ENCODE measurements at places on chromosomes 1 and 21.

DNA sequence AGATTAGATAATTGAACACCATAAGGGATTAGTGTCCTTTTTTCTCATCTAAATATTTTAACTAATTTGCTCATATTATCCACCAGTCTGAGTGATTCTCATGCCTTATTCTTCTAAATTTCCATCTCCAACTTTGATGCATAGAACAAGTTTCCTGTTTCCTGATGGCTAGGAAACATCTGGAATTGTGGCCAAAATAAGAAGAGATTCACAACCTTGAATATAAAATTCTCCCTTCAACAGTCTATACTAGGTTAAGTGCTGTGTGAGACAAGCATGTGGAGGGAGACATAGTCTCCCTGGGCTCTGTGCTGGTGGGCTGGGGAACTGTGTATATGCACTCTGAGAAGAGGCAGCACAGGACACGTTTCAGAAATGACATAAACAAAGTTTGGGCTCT is 21.6 kb upstream of the ROR1 start:
- no peak for DNase-seq

GRCh38 chr1:68322837-68323687 is 90.7 kb upstream of the WLS start:
- DNase-seq = peak; percentile 88

DNA sequence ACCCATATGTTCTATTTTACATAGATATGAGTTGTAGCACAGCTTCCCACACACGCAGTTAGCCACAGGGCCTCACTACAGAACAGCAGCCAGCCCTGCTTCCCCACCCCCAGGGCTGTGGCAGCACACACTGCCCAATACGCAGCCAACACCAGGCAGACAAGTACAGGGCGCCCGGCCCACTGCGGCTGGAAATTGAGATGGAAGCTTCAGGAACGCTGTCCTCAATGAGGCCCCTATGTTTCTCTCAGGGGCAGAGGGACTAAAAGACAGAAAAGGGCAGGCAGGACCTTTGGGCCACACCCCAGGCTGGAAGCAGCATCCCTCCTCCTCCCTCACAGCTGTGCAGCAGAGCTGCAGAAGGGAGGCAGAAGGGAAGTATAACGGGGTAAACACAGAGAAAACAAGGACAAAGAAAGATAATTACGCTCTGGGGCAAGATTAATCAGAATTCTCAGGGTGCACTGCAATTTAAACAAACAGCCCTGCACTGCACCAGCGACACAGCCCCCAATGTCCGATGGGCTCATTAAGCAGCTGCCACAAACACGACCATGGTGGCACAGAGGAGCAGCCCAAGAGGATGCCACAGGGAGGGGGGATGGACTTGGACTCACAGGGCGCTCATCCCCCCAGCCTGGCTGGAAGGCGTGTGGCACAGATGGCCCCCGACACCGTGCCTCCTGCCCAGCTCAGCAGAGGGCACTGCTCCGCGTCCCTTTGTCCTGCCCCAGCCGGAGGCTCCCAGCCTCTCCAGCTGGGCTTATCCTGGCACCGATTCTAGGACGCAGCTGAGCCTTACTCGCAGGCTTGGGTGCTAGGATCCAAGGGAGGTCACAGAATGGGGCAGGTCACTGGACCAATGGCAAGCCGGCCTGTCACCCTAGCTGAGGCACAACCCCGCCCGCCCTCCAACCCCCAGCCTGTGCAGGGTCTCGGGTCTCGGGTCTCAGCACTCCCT is 14.2 kb downstream of the WDR4 start:
- DNase-seq = no peak

- no peak for DNase-seq
Observed at GRCh38 chr1:9111957-9112356, 16.9 kb downstream of the GPR157 start.

GRCh38 chr1:102550729-102551384 is 554.1 kb upstream of the OLFM3 start:
- DNase-seq = peak; percentile 20

DNA sequence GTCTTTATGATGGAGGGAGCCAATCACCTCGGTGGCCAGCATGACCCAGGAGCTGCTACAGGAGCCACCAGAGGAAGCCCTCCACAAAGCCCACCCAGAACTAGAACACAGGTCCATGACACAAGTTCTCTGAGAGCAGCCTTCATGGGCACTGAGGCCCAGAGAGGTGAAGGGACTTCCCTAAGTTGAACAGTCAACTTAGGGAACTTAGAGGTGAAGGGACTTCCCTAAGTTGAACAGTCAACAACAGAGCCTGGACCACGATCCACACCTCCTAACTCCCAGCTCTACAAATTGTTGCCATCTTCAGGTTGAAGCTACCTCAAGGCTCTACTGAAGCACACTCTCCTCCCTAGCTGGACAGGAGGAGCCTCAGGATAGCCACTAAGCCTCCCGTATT is 132.7 kb downstream of the CCDC185 start:
- DNase-seq = no peak

DNA sequence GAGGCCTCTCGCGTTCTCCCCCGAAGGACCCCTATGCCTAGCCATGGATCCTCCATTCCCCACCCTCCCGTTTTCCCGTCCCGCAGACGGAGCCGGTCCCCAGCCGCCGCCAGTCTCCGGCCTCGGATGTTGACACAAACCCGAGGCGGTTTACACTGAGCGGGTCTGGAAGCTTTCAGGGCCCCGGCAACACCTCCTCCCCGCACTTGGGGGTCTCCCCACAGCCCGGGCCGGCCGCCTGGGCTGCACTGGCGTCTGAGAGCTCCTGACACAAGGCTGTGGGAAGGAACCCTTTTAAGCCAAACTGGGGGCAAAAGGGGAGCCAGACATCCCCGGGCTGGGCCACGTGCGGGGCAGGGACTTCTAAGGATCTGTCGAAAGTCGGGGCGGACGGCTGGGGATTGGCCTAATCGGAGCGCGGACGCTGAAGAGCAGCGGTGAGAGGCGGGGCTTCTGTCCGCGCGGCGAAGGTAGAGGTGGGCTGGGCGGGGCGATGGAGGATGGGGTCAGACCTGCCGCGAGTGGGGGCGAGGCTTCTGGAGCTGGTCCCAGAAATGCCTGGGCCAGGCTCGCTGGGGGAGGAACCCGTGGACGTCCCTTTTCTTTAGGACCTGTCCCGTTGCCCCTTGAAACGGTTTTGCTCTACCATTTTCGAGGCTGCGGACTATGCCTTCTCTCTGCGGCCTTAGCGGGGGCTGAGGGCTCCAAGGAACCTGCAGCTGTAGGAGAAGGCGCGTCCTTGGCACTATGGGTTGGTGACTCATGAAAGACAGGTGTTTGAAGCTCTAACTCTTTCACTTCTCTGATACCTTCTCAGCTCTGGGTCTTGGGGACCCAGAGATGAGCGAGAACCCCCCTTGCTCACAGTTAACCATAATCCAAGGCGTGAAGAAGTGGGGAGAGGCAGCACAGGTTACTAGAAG is 1.2 kb upstream of the HPCAL4 start:
- no peak for DNase-seq

DNA sequence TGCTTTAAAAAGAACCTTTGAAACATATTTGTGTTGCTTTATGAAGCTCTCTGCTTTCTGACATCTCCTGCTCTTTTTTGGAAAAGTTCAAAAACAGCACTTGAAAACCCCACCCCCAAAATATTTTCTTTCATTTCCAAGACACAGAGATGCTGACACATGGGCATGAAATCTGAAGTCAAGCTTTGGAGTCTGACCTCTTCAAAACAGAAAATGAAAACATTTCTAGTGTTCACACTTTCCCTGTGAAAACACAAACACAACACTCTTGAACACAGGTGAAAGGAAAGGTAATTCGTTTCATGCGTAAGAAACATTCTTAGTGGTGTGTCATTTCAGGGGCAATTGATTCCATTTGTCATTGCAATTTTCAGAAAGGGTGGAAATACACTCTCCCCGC is 10.8 kb downstream of the NGF start:
- no peak for DNase-seq

GRCh38 chr1:155179112-155180031 is 5.7 kb downstream of the TRIM46 start:
- no peak for DNase-seq

- DNase-seq = no peak
Observed at GRCh38 chr1:27609210-27609555, 5.2 kb upstream of the AHDC1 start.

GRCh38 chr1:246597340-246597739 is 31.1 kb downstream of the CNST start:
- DNase-seq = peak; percentile 62

DNA sequence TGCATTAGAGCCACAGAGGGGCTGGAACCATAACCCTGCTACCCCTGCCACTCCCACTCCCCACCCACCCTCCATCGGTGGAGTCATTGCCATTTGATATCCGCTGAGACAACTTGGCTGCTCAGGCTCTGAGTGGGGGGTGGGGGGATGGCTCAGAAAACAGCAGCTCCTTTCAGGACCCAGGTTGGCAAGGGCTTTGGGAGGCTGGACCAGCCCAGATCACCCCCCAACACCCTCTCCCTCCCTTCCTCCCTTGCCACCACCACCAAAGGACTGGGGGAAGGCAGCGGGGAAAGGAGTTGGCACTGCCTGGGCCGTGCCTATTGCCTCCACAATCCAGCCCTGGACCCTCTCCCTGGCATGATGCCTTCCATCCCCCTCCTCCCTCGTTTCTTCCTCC is 1.7 kb downstream of the KCNJ10 start:
- no peak for DNase-seq

GRCh38 chr1:31803610-31804009 is 12.2 kb downstream of the SPOCD1 start:
- no peak for DNase-seq

DNA sequence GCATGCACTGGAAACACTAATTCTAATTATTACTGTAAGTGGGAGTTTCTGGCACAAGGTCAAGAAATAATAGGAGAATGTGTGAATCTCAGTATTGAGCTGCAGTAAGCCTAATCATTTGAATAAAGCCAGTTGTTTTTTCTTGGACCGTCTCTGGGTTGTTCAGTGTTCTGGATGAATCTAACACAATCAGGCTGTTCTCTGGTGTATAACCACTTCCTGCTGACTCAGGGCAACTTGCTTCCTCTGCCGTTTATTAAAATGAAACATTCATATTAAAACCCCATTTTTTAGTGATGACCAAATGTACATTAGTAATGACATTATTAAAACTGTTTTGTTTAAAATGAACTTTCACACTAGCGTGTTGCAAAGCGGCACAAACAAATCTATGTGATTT is 273.1 kb upstream of the SNX7 start:
- peak; percentile 69 for DNase-seq

DNA sequence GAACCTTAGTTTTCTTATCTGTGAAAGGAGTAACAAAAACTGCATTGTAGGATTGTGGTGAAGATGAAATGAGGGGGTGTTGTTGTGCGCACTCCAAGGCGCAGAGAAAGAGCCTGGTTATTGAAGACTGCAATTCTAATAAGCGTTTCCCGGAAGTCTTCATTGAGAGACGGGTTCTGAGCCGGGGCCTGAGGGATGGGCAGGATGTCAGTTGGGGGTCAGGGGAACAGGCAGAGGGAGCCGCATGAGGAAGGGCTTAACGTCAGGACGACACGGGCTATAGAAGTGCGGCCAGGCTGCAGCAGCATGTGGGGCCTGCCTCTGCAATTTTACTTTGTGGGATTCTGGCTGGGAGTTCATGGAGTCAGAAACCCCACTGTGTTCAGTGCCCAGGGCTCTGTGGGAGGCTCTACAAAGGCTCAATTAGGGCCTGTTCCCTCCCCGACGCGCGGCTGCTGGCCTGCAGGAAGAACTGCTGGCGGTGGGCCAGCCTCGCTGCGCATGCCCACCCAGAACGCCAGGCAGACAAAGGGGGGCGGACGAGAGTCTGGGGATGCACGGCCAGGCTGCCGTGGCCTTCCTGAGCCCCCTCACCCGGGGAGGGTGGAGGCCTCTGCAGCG is 20.7 kb downstream of the TRIM62 start:
- DNase-seq = peak; percentile 88

- no peak for DNase-seq
Observed at GRCh38 chr1:116409751-116410191, 36.7 kb downstream of the ATP1A1 start.

GRCh38 chr1:20964540-20965484 is 177.7 kb upstream of the HP1BP3 start:
- no peak for DNase-seq

DNA sequence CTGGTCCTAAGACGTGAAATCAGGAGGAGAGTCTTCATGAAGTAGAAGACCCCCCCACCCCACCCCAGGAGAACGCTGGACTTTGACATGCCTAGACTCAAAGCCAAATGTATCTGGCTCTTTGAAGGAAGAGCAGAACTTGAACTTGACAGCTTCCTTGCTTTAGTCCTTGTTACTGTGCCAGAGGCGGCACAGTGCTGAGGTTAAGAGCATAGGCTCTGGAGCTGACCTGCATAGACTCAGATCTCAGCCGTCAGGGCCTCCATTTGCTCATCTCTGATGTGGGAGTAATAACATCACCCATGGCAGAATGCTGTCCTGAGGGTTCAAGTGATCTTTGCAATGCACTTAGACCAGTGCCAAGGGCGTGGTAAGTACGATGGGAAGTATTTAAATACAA is 39.0 kb downstream of the COL6A1 start:
- DNase-seq = no peak
